ENCODE measurements at places on chromosomes 11 and 22.

- DNase-seq = no peak
These were observed 14.5 kb upstream of the LRRC55 start for GRCh38 chr11:57167125-57167846.

- no peak for DNase-seq
These were observed 50.9 kb downstream of the APIP start for GRCh38 chr11:34865261-34865660.

DNA sequence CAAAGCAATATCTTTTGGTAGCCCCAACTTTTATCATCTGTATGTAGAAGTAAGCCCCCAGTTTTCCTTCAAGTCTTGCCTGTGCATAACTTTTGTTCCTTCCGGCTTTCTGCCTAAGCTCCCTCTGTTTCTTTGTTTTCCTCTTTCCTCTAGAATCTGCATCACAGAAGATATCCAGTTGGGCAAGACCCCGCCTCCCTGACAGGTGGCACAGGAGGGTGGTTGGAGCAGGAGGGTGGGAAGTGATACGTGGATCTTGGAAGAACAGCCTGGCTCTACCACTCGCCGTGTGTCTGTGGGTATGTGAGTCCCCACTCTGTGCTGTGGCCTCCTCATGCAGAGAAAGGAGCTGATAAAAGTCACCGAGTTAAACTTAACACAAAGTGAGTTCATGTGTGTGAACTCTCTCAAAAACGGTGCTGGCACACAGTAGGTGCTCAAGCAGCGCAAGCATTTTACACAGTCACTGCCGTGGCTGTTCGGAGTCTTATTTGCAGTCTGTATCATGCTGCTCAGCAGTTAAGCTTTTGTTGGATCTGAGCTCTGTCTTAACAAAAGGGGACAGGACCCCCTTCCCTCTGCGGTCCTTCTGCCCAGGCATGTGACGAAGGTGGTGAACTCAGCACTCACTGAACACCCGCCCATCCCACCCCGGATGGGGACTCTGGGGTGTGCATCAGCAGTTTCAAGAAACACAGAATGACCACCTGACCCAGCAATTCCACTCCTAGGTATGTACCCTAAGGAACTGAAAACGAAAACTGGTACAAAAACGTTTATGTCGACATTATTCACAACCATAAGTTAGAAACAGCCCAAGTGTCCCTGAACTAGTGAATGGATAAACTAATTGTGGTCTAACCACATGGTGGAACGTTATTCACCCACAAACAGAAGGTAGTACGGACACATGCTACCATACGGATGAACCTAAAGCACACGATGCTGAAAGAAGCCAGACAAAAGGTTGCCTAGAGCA lies 249.1 kb downstream of the CTTN start:
- DNase-seq = no peak

DNA sequence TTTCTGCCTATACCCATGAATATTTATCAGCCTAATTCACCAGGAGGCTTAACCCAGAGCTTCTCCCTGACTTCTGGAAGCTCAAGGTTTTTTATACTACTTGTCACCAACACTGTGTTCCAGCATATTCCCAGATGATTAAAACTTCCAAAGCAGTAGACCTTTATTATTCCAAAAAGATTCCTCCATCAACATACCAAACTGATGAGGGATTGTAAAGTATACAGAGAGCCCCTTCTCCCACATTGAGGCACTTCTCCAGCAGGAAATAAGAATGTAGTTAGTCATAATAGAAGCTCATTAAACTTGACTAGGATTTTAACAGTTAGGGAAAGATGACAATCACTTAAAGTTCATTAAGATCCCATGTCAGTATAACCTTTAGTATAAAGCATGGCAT lies 51.4 kb upstream of the CEP126 start:
- no peak for DNase-seq

DNA sequence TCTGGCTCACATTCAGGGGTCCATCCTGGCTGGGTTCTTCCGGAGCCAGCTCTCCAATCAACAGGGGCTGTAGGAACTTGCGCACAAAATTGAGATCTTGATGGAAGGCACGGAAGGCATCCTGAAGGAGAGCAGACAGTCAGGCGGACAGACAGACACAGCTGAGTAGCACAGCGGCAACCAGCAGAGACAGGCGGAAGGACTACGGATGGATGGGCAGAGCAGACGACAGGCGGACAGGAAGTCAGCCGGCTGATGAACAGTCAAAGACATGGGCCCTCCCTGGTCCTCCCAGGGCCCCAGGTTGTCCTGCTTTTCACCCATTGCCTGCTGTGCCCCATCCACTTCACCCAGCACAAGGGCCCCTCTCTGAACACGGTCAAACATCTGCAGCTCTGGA lies 11.3 kb downstream of the FADS3 start:
- DNase-seq = no peak

DNA sequence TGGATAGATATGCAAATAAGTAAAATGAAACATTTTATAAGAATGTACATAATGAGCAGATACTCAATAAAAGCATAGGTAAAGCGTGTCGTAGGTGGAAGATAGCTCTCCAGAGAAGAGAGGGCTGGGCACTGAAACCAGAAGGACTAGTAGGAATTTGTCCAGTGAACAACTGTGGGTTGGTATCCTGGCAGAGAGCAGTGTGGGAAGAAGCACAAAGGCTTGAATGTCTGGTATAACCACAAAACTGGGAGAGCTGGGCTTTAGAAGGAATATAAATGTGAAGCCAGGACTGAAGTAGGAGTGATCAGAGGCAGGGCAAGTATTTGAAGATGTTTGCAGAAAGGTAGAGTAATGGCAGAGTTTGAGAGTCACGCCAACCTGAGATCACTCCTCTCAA lies 33.1 kb upstream of the CARD16 start:
- DNase-seq = no peak

DNA sequence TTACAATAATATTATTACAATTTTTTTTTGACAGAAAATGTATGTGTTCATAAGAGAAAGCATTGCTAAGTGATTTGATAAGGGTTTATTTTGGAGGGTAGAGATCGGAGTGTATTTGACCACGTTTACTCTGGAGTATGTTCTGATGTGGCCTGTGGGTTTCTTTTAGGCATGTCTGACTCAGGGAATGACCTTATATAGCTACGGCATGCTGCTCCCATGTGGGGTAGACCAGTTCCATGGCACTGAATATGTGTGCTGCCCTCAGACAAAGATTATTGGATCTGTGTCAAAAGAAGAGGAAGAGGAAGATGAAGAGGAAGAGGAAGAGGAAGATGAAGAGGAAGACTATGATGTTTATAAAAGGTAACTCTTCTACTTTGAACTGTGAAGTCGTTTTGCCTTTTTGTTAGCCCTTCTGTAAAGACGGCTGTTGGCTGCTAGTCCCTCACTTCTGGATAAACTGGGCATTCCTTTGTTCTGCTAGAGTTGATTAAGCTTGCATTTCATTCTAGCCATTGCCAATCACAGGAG lies 38.1 kb upstream of the ST14 start:
- no peak for DNase-seq

- no peak for DNase-seq
These were observed 1.8 kb downstream of the AHNAK start for GRCh38 chr11:62544581-62545436.

DNA sequence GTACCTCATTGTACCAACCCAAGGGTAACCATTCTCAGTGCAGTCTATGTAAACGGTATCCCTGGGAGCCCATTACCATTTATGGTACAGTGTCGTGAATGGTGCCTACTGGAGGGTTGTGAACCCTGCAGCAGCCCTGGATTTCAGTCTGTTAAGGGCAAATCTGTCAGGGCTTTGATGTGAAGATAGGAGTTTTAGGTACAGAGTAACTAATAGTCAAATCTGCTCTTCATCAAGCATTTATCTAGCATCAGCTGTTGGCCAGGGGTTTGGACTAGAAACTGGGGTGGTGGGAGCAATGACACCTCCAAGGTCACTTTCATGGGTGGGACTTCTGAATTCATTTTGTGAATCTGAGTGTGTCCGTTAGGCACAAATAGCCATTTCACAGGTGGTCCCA lies 50.6 kb upstream of the RFPL3 start:
- no peak for DNase-seq

GRCh38 chr11:34416766-34417165 lies 22.0 kb upstream of the CAT start:
- DNase-seq = no peak

DNA sequence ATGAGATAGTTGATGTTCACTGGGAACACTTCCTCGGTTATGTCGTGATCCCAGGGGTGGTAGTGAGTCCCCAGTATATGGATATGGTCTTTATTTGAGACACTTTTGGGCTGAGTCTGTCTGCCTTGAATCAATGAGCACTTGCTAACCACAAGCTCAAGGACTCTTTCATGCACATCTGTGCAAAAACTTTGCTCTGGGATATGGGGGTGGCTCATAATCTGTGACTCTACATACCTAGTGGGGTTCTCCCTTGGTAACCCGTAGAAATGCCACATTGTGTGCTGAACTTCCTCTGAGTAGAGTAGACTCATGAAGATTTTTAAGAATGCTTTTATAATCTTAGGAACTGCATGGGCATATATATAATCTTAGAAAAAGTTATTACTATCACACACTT lies 69.3 kb downstream of the SWAP70 start:
- no peak for DNase-seq

GRCh38 chr11:62931499-62932278 lies 10.5 kb upstream of the CHRM1 start:
- DNase-seq = no peak
